ENCODE measurements at places on chromosomes 11 and 22.

- H3K27ac ChIP-seq = no peak overlapping the region
- H3K4me3 ChIP-seq = no peak overlapping the region
- peaks cover 54% of the 10 kb centered on the region for H3K36me3 ChIP-seq
- no peaks in the 10 kb centered on the region for H3K27me3 ChIP-seq
- H3K4me1 ChIP-seq = peaks cover 8% of the 10 kb centered on the region
- no peak for DNase-seq
Measured at GRCh38 chr22:41504397-41504796, 35.5 kb downstream of the ACO2 start.

DNA sequence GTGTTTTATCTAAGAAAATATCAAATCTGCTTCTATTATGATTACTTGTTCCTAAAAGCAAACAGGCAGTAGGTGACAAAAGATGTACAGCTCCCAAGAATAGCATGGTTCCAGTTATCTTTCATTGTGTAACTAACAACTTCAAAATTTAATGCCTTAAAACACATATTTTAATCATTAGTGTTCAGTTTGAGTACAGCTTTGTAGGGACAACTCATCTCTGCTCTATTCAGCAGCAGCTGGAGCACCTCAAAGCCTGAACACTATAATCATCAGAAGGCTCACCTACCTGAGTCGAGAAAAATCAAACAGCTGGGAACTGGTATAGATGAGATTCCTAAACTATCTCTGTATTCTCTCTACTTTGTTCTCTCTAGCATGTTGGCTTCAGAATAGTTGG lies 24.3 kb upstream of the OR5B12 start:
- no peaks in the 10 kb centered on the region for H3K36me3 ChIP-seq
- no peak overlapping the region for H3K4me3 ChIP-seq
- DNase-seq = no peak
- no peak overlapping the region for H3K27ac ChIP-seq
- no peaks in the 10 kb centered on the region for H3K4me1 ChIP-seq

GRCh38 chr11:103902994-103903393 lies 133.4 kb upstream of the DDI1 start:
- H3K27ac ChIP-seq = no peak overlapping the region
- H3K4me3 ChIP-seq = no peak overlapping the region
- no peaks in the 10 kb centered on the region for H3K4me1 ChIP-seq
- DNase-seq = no peak

DNA sequence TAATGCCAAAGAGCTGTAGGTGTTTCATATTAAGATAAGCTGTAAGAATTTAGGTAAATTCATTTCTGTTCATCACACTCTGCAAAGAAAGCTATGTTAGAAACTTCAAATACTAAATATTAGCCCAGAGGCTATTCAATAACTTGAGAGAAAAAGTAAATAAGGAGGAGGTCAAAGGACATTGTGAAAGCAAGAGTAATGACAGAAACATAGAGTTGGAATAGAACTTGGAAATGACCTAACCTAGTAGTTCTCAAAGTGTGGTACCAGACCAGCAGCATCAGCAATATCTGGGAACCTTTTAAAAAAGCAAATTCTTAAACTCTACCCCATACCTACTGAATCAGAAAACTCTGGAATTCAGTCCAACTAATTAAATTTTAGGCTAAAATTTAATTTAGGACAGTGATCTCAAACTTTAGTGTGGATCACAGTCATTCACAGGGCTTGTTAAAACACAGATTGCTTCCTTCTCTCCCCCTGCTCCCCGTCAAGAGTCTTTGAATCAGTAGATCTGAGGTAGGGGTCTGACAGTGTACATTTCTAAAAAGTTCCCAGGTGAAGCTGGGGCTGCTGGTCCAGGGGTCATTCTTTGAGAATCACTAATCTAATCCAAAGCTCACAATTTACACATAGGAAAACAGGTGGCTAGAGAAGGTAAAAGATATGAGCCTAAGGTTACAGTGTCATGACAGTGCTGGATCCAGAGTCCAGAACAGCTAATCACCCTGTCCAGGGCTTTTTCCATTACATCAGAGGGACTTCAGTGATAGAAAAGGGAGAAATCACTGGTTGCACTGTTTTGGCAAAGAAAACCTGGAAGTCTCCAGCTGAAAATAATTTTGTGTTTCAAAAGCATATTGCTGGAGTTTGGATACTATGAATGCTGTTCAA lies 241.1 kb downstream of the SOX6 start:
- DNase-seq = no peak
- no peak overlapping the region for H3K4me3 ChIP-seq
- H3K36me3 ChIP-seq = no peaks in the 10 kb centered on the region
- no peaks in the 10 kb centered on the region for H3K4me1 ChIP-seq
- H3K27me3 ChIP-seq = no peaks in the 10 kb centered on the region

GRCh38 chr11:38680166-38680565 lies 2082.1 kb upstream of the RAG2 start:
- no peaks in the 10 kb centered on the region for H3K36me3 ChIP-seq
- no peaks in the 10 kb centered on the region for H3K27me3 ChIP-seq
- no peak for DNase-seq
- no peak overlapping the region for H3K27ac ChIP-seq
- H3K4me1 ChIP-seq = no peaks in the 10 kb centered on the region

DNA sequence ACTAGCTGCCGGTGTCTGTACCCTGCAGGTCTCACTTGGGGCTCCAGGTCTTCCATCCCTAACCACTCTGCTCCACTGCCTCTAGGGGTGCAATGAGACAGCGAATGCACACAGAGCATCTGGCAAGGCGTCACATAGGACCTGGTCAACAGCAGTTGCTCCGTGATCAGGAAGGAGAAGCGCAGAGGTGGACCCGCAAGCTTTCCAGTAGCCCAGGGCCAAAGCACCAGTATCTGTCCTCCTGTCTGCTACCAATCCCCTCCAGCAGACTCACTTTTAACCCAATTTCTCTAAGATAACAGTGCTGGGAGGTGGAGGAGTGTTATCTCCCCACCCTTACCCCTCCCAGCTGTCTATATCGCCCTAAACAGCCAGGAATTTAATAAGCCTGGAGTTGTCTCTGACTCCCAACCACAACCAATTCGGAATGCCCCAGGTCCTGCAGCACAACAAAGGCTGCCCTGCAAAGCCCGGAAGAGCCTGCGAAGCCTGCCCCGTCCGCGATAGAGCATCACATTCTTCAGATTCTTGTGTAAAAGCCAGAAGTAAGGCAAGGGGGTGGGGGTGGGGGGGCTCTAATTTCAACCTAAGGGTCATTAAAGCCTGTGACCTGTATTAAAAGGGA lies 19.3 kb downstream of the MYH9 start:
- H3K27me3 ChIP-seq = no peaks in the 10 kb centered on the region
- peaks cover 73% of the 10 kb centered on the region for H3K4me1 ChIP-seq
- H3K27ac ChIP-seq = peak overlapping the region; percentile 90
- H3K4me3 ChIP-seq = no peak overlapping the region

GRCh38 chr22:47057916-47058585 lies 295.6 kb downstream of the TBC1D22A start:
- H3K4me1 ChIP-seq = peaks cover 25% of the 10 kb centered on the region
- no peaks in the 10 kb centered on the region for H3K27me3 ChIP-seq
- no peak for DNase-seq
- H3K27ac ChIP-seq = no peak overlapping the region

GRCh38 chr11:95346265-95346664 lies 115.3 kb upstream of the SESN3 start:
- H3K27me3 ChIP-seq = no peaks in the 10 kb centered on the region
- peaks cover under 1% of the 10 kb centered on the region for H3K4me1 ChIP-seq
- no peak overlapping the region for H3K4me3 ChIP-seq
- no peaks in the 10 kb centered on the region for H3K36me3 ChIP-seq
- no peak overlapping the region for H3K27ac ChIP-seq

GRCh38 chr11:128614026-128614425 lies 26.7 kb upstream of the ETS1 start:
- no peaks in the 10 kb centered on the region for H3K36me3 ChIP-seq
- H3K4me3 ChIP-seq = no peak overlapping the region
- peaks cover 47% of the 10 kb centered on the region for H3K27me3 ChIP-seq
- H3K4me1 ChIP-seq = no peaks in the 10 kb centered on the region
- no peak for DNase-seq
- no peak overlapping the region for H3K27ac ChIP-seq

DNA sequence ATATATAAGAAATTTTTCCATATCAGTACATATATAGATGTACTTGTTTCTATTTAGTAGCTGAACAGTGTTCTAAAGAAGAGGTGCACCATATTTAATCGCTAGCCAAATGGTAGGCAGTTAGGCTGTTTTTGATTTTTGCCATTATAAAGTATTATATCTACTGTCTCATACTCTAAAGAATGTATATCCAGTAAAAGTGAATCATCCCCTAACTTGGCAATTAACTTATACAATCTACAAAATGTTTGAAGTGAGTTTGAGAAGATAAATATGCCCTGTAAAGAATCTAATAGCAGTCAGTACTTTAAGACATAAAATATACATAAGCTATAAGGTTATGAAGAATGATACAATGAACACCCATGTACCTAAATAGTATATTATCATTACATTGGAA lies 291.5 kb downstream of the SWAP70 start:
- H3K27ac ChIP-seq = no peak overlapping the region
- peaks cover 36% of the 10 kb centered on the region for H3K36me3 ChIP-seq
- no peak for DNase-seq
- H3K4me3 ChIP-seq = no peak overlapping the region
- no peaks in the 10 kb centered on the region for H3K4me1 ChIP-seq

All from mesenchymal stem cell (in vitro differentiated cells and primary cell).